ENCODE measurements at places on chromosomes 3 and 15.

DNA sequence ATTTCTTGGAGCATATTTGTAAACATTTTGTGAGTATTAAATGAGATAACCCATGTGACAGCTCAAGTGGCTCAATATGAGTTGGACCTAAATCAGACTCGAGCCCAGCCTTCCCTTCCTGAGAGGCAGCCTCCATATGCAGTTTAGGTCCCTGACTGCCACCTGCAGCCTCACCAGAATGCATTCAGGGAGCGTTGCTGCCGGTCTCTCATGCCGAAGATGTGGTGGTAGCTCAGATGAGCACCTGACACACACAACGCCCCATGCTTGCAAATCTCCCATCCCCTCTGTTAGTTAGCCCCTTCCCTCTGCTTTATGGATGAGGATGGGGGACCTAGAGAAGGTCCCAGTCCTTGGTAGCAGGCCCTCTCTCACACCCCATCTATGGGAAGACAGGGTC is 9.2 kb downstream of the ST6GAL1 start:
- DNase-seq: no peak

- no peak for DNase-seq
Measured at GRCh38 chr3:16013568-16013967, 160.9 kb upstream of the GALNT15 start.

DNA sequence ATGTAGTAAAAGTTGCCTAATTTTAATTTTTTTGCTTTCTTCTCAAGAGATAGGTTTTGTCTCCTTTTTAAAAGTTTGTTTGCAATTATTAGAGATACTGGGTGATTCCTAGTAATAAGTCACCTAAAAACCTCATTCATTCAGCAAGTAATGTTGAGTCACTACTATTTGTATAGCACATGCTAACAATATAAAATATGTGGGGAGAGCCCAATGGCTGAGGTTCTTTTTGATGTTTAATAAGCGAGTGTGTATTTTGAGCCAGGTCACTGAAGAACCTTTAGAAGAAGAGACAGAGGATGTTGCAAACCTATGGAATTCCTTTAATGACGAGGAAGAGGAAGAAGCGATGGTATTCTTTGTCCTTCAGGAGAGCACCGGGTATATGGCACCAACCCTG is 123.7 kb upstream of the CHRM5 start:
- no peak for DNase-seq

- no peak for DNase-seq
Measured at GRCh38 chr3:31770822-31771326, 210.2 kb downstream of the OSBPL10 start.

GRCh38 chr3:148903941-148904340 is 38.8 kb downstream of the CPA3 start:
- DNase-seq: no peak

DNA sequence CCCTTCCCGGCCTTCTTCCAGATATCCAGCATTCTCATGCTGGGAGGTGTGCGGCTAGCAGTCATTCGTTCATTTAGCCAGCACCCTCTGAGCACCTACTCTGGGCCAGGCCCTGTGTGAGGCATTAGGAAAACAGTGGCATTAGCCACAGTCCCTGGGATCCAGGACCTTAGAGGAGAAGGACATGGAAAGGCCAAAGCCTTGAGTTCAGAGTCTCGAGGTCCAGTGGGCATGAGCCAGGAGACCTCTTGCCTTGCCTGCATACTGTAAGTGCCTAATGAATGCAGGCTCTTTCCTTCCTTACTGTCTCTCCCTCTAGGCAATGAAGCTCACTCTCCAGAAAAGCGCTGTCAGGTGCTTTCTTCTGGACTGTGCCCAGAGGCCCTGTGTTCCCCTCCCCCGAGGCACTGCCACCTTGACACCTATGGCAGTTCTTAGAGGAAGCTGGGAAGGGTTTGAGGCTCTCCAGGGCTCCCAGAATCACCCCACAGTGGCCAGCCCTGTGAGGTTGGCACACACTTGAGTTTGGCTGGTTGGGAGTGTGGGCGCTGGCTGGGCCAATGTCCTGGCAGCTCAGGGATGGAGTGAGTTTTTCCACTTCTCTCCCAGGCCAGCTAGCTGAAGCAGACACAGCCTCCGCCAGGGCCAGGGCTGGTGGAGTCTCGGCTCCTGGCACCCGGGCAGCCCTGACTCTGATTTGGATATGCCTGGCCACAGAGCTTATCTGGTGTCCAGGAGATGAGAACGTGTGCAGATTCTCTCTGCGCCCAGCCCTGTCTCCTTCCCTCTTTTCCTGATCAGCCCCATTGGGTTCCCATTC is 5.4 kb downstream of the CORO2B start:
- DNase-seq: no peak

- DNase-seq: no peak
Measured at GRCh38 chr15:87620393-87620792, 636.1 kb downstream of the NTRK3 start.

DNA sequence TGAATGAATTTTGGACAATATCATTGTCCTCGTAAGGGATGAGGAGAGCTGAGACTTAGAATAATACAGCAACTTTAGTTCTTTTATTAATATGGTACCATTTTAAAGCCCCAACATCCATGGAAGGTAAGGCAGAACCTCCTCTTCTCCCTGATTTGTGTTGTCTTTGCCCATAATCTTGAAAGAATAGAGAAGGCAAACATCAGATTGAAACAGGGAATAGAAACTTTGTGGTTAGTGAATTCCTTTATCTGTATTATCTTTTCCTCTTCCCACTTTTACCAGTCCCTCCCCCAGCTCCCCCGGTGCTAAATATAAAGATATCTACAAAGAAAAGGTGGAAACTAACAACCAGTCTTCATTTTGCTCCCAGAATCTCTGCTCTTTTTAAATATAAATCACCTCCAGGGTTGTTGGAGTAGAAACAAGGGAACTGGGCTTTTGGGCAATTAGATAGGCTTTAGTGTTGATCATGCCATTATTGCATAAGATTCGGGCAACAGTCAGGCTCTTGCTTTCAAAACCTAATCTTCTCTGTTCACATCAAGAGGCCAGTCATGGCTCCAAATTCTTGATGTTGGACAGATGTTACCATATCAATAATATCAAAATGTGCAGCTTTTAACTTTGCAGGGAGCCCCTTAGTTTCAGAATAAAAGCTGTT is 32.5 kb downstream of the ITPR1 start:
- no peak for DNase-seq

GRCh38 chr3:42300013-42300412 is 34.0 kb upstream of the CCK start:
- DNase-seq: peak; percentile 48

GRCh38 chr3:155629556-155629955 is 115.3 kb downstream of the PLCH1 start:
- DNase-seq: no peak

GRCh38 chr15:39554746-39555387 is 26.0 kb upstream of the THBS1 start:
- no peak for DNase-seq

GRCh38 chr3:161333696-161334095 is 37.6 kb downstream of the SPTSSB start:
- no peak for DNase-seq

DNA sequence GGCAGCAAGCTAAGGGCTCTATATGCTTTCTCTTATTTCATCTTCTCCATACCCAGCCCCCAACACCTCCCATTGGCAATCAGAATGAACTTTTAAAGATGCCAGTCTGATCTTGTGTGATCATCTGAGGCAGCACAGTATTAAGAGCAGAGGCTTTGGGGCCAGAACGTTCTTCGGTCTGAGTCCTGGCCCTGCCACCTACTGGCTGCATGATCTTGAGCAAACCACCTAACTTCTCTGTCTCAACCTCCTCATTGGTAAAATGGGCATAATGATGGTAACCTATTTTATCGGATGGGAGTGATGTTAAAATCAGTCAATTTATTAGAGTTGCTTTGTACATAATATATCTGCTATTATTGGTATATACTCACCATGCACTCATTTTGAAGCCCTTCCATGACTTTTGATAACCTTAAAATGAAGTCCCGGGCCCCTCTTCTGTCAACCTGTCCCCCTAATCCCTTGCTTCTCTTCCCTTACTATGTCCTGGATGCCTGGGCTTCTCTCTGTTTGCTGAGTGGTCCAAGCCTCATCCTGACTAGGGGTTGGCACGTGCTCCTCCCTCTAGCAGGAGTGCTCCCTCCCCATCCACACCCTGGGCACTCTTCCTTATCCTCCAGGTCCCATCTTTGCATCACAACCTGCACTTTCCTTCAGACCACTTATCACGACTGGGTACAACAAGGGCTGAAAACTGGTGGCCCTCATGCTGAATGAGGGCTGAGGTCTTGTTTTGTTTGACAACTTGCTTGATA is 6.3 kb downstream of the EFCAB12 start:
- DNase-seq: no peak

- peak; percentile 15 for DNase-seq
Measured at GRCh38 chr3:107370907-107371306, 6.3 kb upstream of the CCDC54 start.

- DNase-seq: no peak
Measured at GRCh38 chr3:196351541-196351940, 13.4 kb upstream of the TM4SF19 start.

DNA sequence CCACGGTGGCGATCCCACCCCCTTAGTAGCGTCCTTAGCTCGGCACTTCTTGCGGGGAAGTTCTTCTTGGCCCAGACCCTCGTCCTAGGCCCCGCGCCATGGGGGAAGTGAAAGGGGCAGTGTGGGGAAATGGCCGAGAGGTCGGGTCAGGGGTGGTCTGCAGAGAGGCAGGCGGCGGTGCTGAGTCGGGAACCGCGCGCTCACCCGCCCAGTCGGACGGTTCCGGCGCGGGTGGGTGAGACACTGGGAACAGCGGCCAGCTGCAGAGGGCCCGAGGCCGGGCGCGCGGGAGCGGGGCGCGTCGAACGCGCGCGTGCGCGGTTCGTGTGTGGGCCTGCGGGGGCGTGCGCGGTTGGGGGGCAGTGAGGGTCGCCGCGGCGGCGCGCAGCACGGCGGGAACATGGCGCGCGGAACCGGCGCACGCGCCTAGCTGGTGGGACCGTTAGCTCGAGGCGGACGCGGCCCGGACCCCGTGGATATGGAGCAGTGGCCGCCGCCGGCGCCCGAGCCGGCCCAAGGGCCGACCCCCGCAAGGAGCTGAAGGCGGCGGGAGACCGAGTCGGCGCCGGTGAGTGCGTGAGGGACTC is 246.9 kb downstream of the GOLGA6L6 start:
- DNase-seq: no peak

GRCh38 chr3:195162033-195162669 is 108.8 kb downstream of the XXYLT1 start:
- no peak for DNase-seq

DNA sequence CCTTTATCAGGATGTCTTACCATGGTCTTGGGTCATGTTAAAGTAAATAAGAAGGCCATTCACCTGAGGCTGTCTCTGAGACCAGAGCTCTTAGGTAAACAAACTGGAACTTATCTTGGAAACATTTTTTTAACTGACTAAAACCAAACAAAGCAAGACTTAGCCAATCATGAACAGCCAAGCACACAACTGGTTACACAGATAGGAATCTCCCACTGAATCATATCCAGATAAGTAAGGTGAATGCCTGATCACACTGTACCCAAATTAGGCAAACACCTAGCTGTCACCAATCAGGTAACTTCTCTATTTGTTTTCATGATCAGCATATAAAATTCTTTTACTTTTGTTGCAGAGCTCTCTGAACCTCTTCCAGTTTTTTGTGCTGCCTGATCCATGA is 205.4 kb downstream of the CNTN3 start:
- DNase-seq: no peak

DNA sequence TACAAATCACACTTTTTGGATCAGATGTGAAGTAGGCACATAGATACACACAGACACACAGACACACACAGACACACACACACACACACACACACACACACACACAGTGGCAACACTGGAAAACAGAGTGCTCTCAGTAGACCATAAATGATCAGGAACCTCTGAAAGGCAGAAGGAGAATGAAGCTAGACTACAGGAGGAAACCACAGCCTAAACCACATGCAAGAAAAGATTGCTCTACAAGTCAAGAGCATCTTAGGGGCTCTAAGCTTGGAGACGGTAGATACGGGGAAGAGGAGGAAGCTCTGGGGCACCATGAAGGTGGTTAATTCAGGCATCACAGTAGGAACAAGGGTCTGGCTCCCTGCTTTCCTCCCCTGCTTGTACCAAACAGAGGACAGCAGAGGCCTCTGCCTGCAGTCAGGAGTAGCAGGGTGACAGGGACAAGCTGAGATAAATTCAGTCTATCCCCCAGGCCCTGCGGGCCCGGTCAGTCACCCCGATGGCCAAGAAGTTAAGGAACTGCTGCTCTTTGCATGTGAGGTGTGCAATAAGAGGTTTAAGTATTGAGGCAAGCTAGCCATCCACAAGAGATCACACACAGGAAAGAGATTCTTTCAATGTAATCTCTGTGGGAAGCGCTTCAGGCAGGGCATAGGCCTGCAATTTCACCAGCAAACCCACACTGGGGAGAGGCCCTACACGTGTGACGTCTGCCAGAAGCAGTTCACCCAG is 23.5 kb upstream of the ARPIN start:
- DNase-seq: no peak

- DNase-seq: no peak
Measured at GRCh38 chr3:106263546-106263945, 394.7 kb upstream of the CBLB start.

DNA sequence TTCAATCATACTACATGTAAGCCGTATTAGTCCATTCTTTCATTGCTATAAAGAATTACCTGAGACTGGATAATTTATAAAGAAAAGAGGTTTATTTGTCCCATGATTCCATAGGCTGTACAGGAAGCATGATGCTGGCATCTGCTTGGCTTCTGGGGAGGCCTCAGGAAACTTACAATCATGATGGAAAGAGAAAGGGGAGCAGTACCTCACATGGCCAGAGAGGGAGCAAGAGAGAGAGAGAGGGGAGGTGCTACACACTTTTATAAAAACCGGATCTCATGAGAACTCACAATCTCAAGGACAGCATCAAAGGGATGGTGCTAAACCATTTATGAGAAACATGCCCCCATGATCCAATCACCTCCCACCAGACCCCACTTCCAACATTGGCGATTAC is 14.3 kb upstream of the CLASP2 start:
- DNase-seq: no peak

GRCh38 chr3:179551349-179552105 is 11.2 kb upstream of the ACTL6A start:
- no peak for DNase-seq

- DNase-seq: no peak
Measured at GRCh38 chr3:156602424-156602823, 47.5 kb upstream of the SSR3 start.

GRCh38 chr15:33788906-33789540 is 179.3 kb upstream of the CHRM5 start:
- peak; percentile 6 for DNase-seq

- DNase-seq: no peak
Measured at GRCh38 chr3:150299201-150299600, 108.9 kb upstream of the TSC22D2 start.

GRCh38 chr3:173371848-173372487 is 25.6 kb upstream of the NLGN1 start:
- DNase-seq: peak; percentile 43

GRCh38 chr15:76342058-76342381 is 5.4 kb downstream of the ISL2 start:
- DNase-seq: no peak

DNA sequence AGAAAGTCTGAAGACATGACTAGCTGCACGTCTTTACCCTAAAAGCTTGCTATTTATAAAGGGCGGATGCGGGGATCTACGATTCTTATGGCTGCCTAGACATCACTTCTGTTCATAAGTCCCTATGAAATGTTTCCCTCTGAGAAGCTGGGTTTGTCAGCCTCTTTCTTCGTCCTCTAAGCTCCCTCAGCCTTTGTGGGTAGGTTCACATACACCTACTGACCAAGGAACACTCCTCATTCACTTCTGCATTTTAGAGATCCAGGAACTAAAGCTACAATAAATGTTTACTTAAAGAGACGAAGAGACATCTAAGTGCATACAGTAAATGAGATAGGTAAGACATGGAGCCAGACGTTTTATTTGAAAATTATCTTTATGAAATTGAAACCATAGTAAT is 16.7 kb upstream of the RAMAC start:
- no peak for DNase-seq
